NCI-H1417 treated with DMSO at 0.1 percent for 48 hours (cell line): ENCODE measurements at places on chromosomes 12 and 14.

GRCh38 chr12:123599721-123600120 is 2.2 kb upstream of the DDX55 start:
- DNase-seq: no peak

DNA sequence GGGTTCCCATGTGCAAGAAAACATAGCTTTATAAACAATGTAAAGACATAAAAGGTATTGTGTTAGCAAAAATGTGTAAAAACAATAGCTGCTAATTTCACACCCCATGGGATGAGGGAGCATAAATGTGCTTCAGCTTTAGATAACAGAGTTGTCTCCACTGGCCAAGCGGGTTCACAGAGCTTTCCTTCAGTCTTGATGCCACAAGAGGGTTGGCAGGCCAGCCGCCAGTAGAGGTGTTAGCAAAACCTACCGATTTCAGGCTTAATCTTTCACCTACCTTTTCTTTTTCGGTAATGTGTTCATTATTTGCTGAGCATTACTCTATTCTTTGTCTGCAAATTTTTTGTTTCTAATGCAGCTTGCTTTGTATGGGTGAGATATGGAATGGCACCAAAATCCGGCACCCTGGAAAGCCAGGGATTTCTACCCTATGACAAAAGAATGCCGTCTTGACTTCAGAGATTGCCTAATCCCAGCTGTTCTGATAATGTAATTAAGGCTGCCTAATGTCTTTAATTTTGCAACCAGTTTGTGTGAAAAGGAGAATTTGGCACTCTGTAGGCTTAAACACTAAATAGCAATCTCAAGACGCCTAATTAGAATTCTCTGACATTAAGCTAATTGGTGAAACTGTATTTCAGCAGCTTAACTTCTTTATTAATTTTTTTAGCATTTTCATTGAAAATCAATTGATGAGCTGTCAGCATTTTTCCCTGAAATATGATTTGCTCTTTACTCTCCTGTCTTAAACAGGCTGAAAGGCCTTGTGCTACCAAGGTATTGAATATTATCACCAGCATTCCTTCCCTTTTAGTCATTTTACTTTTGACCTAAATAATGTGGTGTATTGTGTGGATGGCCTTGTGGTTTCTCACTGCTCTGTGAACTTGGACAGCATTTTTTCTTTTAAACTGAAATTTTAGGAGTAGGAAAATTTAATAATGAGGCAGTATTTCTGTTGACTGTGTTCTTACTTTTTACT is 60.7 kb downstream of the POLR3B start:
- no peak for DNase-seq

DNA sequence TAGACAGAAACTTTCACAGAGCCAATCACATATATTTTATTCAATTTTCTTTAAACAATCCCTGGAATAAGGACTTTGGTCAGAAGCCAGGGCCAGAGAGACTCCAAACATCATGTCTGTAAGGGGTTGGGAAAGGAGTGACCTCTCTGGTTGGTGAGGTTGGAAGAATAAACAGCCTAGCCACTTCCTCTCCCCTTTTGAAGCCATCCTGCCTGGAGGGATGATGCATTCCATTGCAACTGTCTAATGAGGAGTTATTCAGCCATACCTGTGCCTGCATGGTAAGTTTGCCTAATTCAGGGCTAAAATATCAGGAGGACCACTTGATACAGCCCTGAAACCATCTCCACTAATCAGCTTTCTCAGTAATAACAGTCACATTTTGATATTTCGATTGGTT is 299.8 kb downstream of the KCNH5 start:
- DNase-seq: no peak

DNA sequence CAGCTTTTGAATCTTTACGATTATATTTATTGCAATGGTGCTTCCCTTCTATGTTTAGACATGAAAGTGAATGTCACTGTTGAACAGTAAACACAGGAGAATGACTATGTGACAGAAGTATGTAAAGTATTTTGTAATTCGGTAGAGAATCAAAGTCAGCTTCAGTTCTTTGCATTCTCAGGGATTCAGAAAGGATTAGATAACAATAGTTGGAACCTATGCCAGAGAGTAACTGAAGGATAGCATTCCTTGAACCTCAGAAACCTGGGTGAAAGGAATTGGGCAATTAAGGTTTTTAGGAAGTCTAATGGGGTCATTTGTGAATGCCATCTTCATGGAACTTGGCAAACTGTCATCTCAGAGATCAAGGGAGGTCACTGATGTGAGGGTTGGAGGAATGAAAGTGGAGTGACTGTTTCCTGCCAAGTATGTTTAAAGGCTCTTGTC is 305.3 kb upstream of the DDHD1 start:
- DNase-seq: no peak

GRCh38 chr14:68506645-68507419 is 286.0 kb downstream of the ZFP36L1 start:
- no peak for DNase-seq
